ENCODE measurements at places on chromosomes 2 and 18.

GRCh38 chr2:239369631-239370161 is 31.1 kb downstream of the HDAC4 start:
- no peak for DNase-seq

GRCh38 chr2:177332026-177332991 is 60.3 kb upstream of the AGPS start:
- DNase-seq, result peak; percentile 83

- DNase-seq, result no peak
Measured at GRCh38 chr2:121625953-121626352, 23.3 kb downstream of the CLASP1 start.

GRCh38 chr2:96564026-96564425 is 27.5 kb downstream of the ARID5A start:
- DNase-seq, result no peak
